Right ventricle myocardium inferior (tissue), 1 donor: ENCODE measurements at places on chromosomes 4 and X.

GRCh38 chr4:57291911-57292310 is 181.7 kb upstream of the IGFBP7 start:
- no peak for DNase-seq

DNA sequence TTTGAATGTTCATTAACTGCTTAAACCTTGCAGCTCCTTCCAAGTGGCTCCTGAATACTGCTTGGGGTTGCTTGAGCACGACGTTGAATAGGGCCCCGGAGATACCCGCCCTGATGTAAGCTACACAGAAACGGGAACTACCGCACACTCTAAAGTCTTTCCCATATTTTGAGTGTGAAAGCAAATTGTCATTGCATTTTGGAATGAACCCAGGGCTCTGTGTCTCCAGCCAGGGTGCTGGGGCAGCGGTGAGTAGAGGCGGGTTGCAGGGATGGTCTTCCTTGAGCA is 59.4 kb upstream of the HELT start:
- DNase-seq = no peak

DNA sequence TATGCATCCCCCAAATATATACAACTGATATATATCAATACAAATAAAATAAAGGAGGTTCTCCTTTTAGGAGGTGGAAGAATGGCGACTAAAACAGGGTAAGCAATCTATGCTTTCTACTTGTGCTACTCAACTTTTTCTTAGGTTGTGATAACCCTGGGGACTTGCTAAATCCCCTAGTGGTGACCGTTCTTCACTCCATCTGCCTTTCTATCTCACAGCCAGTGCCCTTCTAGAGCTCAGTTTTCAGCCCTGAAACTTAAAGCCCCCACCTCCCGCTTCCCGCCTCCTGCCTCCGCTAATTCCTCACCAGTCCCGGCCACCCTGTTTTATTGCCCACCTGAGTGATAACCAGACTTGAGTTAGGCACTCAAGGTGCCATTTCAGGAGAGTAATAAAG is 15.5 kb upstream of the ESX1 start:
- no peak for DNase-seq

DNA sequence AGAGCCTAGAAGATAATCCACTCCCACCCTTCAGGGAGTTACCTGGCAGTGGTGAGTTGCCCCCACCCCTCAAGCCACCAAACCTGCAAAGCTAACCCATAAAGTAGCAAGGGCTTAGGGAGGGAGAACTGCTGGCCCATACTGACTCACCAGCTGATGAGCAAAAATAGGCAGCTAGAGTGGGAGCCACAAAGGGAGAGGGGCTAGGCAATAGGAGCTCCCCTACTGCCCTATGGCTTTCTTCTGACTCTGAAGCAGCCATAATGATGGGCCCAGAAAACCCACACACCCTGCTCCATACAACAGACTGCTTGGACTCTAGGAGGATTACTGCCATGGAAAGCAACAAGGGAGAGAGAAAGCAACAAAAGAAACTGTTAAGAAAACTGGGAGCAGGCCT is 8.0 kb downstream of the SNX12 start:
- DNase-seq = no peak

- no peak for DNase-seq
These were observed 77.9 kb downstream of the CXXC4 start for GRCh38 chr4:104416725-104417356.

- DNase-seq = no peak
These were observed 472.9 kb upstream of the GRID2 start for GRCh38 chr4:91830681-91831395.

- no peak for DNase-seq
These were observed 19.2 kb downstream of the PI4K2B start for GRCh38 chr4:25253071-25253445.
